ENCODE measurements at places on chromosomes 7 and 10. TPM values are rescaled to one million over a fixed set of nuclear protein-coding genes. Genes with fewer than 3 reads are reported as not detected.
A peak's percentile ranks its signal among the peaks of the same experiment; 100 is the strongest.

The ERVW-1 gene
- not detected for total RNA-seq

The ECHDC3 gene
- total RNA-seq: 85.4 TPM

The WEE2 gene
- not detected for total RNA-seq

The RADIL gene
- total RNA-seq: 7.0 TPM

The AGR3 gene
- total RNA-seq: 7.5 TPM

DNA sequence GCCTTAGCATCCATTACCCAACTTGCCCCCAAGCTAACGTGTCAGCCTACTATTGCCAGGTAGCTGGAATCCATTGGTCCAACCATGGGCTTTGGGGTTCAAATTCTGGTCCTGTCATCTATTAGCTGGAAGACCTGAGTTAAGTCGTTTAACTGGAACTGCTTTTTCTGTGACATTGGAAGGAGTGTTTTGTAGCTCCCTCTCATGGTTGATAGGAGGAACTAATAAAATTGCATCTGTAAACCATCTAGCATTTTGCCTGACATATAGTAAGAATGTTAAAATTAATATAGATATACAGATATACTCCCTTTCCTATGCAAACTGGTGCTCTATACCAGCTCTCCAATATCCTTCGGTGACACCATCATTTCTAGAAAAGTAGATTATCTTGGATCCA lies 23.8 kb upstream of the SLF2 start:
- H3K27me3 ChIP-seq: no peaks in the 10 kb centered on the region
- no peak for DNase-seq
- no peak overlapping the region for H3K27ac ChIP-seq

- no peak overlapping the region for H3K4me3 ChIP-seq
- peak overlapping the region; percentile 85 for H3K27ac ChIP-seq
- no peak for DNase-seq
These were observed 109.9 kb downstream of the JCAD start for GRCh38 chr10:29949411-29950011.

DNA sequence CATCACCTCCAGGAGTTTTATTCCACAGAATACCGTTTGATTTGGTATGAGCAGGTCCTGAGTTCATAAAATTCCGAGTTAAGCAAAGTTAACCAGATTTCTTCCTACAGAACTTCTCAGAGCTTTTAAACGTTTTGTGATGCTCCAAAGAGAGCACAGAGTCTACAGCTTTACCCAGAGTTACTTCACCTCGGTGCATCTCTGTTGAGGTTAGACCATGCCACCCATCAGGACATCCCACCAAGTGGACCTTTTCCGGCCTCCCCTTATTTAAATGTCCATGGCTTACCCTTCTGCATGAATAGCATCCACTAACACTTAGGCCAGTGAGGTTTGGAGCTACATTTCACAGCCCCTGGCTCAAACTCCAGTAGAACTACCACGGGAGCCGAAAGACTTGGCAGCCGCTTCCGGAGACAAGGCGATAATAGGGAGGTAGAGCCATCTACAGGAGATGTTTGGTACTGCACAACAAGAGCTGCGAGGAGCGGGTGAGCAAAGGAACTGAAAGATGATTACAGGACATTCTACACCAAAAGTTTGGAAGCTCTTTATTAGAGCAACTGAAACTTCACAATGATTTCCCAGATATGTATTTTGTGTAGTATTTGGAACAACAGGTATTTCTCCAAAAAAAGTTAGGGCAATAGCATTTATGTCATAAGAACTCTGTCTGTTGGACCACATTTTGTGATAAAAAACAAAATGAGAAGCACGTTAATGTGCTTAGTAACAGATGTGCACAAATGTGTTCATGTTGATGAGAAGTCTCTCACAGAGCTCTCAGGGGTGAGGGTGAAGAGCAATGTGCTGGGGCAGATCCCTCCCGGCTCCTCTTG lies 174.7 kb downstream of the HERPUD2 start:
- H3K27me3 ChIP-seq: no peaks in the 10 kb centered on the region
- H3K4me1 ChIP-seq: no peaks in the 10 kb centered on the region
- no peak overlapping the region for H3K27ac ChIP-seq
- H3K4me3 ChIP-seq: no peak overlapping the region

- H3K27ac ChIP-seq: no peak overlapping the region
- no peaks in the 10 kb centered on the region for H3K27me3 ChIP-seq
- no peak for DNase-seq
- no peaks in the 10 kb centered on the region for H3K36me3 ChIP-seq
- H3K4me1 ChIP-seq: no peaks in the 10 kb centered on the region
These were observed 254.7 kb upstream of the PTER start for GRCh38 chr10:16182144-16182543.

DNA sequence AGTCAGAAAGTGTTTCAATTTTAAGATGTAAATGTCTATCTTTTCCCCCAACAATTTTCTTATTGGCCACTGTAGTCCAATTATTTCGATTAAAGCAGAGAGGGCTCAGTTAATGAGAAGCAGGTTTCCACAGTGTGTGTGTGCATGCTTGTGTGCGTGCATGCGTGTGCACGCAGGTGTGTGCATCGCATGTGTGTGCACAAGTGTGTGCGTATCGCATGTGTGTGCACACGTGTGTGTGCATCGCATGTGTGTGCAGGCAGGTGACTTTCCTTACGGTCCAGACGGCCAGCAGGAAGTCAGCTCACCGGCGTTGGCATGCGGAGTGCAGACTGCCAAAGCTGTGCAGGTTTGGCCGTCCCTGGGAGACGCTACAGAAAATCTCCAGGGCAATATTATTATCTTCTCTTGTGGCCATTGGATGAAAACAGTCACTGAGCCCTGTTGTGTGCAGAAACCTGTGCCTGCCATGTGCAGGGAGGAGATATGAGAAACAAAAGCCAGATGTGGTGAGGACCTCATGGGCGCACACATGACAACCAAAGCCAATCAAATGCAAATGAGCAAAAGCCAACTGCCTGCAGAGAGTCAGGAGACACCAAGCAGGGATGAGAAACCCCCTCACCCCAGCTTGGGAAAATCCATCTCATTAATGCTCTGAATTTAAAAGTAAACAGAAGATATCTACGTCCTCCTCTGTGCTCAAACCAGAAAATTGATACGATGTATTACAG lies 70.4 kb downstream of the C10orf90 start:
- no peak overlapping the region for H3K27ac ChIP-seq
- no peak overlapping the region for H3K4me3 ChIP-seq
- H3K36me3 ChIP-seq: no peaks in the 10 kb centered on the region
- H3K4me1 ChIP-seq: no peaks in the 10 kb centered on the region
- H3K27me3 ChIP-seq: no peaks in the 10 kb centered on the region
- no peak for DNase-seq

- H3K4me3 ChIP-seq: no peak overlapping the region
- no peak overlapping the region for H3K27ac ChIP-seq
- H3K27me3 ChIP-seq: no peaks in the 10 kb centered on the region
- no peaks in the 10 kb centered on the region for H3K36me3 ChIP-seq
- no peak for DNase-seq
- no peaks in the 10 kb centered on the region for H3K4me1 ChIP-seq
These were observed 24.8 kb upstream of the MKI67 start for GRCh38 chr10:128151031-128151430.

- H3K4me1 ChIP-seq: no peaks in the 10 kb centered on the region
- no peak overlapping the region for H3K27ac ChIP-seq
- no peak overlapping the region for H3K4me3 ChIP-seq
- DNase-seq: no peak
These were observed 72.6 kb upstream of the ZNF92 start for GRCh38 chr7:65301007-65301406.

- no peak overlapping the region for H3K4me3 ChIP-seq
- H3K36me3 ChIP-seq: no peaks in the 10 kb centered on the region
- no peaks in the 10 kb centered on the region for H3K27me3 ChIP-seq
- H3K27ac ChIP-seq: no peak overlapping the region
These were observed 362.5 kb upstream of the ZMIZ1 start for GRCh38 chr10:78706256-78706655.

GRCh38 chr7:99037327-99037940 lies 106.5 kb downstream of the SMURF1 start:
- H3K27ac ChIP-seq: no peak overlapping the region
- no peak overlapping the region for H3K4me3 ChIP-seq
- H3K27me3 ChIP-seq: no peaks in the 10 kb centered on the region
- peaks cover 48% of the 10 kb centered on the region for H3K36me3 ChIP-seq
- DNase-seq: no peak

- H3K4me1 ChIP-seq: no peaks in the 10 kb centered on the region
These were observed 41.0 kb upstream of the AMPH start for GRCh38 chr7:38671911-38672905.

- H3K27ac ChIP-seq: no peak overlapping the region
- no peaks in the 10 kb centered on the region for H3K36me3 ChIP-seq
- DNase-seq: no peak
- no peaks in the 10 kb centered on the region for H3K4me1 ChIP-seq
- no peaks in the 10 kb centered on the region for H3K27me3 ChIP-seq
These were observed 2.7 kb downstream of the AOC1 start for GRCh38 chr7:150855046-150855445.
